Glutamatergic neuron (in vitro differentiated cells): ENCODE measurements at places on chromosomes 11 and 22. TPM values are rescaled to one million over a fixed set of nuclear protein-coding genes. Genes with fewer than 3 reads are reported as not detected.

Gene SMC1B
- total RNA-seq = not detected

Gene DRICH1
- not detected for total RNA-seq

Gene KCNJ4
- 0.86 TPM for total RNA-seq

Gene RASL10A
- 1.3 TPM for total RNA-seq

Gene THRSP
- total RNA-seq = not detected

Gene PATE4
- not detected for total RNA-seq

Gene TUB
- 2.8 TPM for total RNA-seq

Gene TRABD
- total RNA-seq = 31.3 TPM

Gene RIBC2
- 0.71 TPM for total RNA-seq

Gene BATF2
- not detected for total RNA-seq

Gene OR2AG1
- not detected for total RNA-seq

Gene BEST1
- 4.6 TPM for total RNA-seq

Gene PAMR1
- total RNA-seq = 10.6 TPM

Gene C11orf71
- total RNA-seq = 10.6 TPM

DNA sequence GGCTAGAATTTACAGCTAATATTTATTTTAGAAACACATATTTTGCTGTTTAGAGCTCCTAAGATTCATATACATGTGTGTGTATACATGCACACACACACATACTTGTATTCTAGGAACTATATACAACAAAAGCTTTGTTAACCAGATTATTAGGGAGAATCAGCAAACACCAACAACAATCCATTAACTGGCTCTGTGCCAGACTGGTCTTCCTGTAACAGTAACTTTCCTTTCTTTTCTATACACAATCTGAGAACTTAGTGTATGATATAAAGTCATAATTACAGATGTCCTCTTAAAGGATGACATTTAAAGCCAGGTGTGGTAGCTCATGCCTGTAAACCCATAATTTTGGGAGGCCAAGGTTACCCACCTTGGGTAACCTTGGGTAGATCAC, 49.5 kb upstream of the CLNS1A start:
- H3K27me3 ChIP-seq = no peaks in the 10 kb centered on the region
- no peak for DNase-seq
- no peak overlapping the region for H3K27ac ChIP-seq
- H3K4me3 ChIP-seq = no peak overlapping the region
- H3K4me1 ChIP-seq = no peaks in the 10 kb centered on the region

DNA sequence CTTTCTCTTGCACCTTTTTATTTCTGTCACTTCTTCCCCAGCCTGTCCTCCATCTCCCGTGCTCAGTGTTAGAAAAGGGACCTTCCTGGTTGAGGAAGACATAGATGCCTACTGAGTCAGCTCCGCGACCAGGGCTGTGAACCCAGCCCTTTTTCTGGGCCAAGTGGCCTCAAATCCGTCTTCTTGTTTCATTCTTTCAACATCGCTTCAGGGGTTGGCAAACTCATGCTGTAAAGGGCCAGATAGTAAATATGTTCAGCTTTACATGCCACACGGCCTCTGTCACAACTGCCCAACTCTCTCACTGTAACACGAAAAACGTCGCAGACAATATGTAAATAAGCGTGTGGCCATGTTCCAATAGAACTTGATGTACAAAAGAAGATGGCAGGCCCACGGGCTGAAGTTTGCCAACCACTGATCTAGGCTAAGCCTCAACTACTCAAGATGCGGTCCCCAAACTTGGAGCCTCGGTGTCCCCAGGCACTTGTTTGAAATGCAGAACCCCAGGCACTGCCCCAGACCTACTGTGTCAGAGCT, 338.4 kb downstream of the MN1 start:
- H3K36me3 ChIP-seq = no peaks in the 10 kb centered on the region
- H3K4me1 ChIP-seq = no peaks in the 10 kb centered on the region
- DNase-seq = no peak
- no peak overlapping the region for H3K27ac ChIP-seq

DNA sequence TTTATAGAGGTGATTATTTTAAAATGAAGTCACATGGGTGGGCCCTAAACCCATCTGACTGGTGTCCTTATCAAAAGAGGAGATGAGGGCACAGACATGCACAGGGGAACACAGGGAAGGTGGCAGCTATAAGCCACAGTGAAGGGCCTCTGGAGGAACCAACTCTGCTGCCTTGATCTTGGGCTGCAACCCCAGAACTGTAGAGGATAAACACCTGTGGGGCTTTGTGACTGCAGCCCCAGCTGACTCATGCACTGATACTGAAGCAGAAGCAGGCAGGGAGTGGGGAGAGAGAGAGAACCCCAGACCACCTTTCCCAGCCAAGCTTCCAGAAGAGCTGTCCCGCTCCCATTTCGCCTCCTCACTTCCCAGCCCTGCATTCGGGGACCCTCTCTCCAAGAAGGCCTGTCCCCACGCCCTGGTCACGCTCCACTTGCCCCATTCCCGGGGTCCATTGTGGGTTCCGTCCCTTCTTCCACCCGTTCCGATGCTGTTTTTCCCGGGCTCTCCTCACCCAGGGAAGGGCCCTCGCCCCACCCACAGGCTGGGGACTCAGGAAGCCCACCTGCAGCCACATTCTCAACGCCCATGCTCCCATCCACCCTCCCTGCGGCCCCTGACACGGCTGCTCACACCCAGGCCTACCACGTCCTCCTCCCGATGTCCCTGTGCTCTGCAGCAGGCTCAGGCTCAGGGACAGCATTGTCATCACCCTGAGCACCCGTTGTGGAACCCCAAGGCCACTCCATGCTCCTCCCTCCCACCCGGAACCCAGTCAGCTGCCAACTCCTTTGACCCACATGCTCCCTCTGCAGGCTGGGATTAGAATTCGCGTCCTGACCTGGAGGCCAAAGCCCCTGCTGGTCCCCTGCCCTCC, 90.8 kb upstream of the SHANK2 start:
- DNase-seq = peak; percentile 58
- H3K27me3 ChIP-seq = peaks cover 11% of the 10 kb centered on the region
- H3K4me3 ChIP-seq = no peak overlapping the region
- no peak overlapping the region for H3K27ac ChIP-seq

DNA sequence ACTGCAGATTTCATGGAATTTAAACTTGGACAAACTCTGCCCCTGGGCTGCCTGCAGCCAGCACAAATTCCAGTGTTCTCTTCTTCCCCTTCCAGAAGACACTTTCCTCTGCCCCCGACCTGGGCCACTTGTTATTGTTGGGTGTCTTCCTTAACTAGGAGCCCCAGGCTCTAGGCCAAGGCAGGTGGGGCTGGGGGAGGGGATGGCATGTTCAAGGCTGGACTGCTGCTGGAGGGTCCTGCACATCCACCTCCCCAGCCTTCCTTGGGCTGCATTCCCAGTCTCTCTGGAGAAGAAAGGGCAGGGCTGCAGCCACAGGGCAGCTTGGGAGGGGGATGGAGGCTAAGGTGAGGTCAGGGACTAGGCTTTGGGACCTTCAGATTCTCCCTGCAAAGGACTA, 11.5 kb upstream of the SLC22A6 start:
- no peaks in the 10 kb centered on the region for H3K4me1 ChIP-seq
- no peak overlapping the region for H3K27ac ChIP-seq
- peaks cover 9% of the 10 kb centered on the region for H3K36me3 ChIP-seq
- no peak overlapping the region for H3K4me3 ChIP-seq
- DNase-seq = no peak
- H3K27me3 ChIP-seq = peaks cover 12% of the 10 kb centered on the region

- no peaks in the 10 kb centered on the region for H3K36me3 ChIP-seq
- H3K27me3 ChIP-seq = no peaks in the 10 kb centered on the region
- DNase-seq = no peak
- H3K4me1 ChIP-seq = no peaks in the 10 kb centered on the region
- no peak within 1 kb of the TSS for H3K4me3 ChIP-seq
- no peak within 1 kb of the TSS for H3K27ac ChIP-seq
Measured at GRCh38 chr11:124041254-124041653, at the start of gene OR10G7. Gene OR10G7, minus strand, starts transcription at chr11:124041325. Its CDS starts 2,324 bp downstream, at chr11:124039001.

DNA sequence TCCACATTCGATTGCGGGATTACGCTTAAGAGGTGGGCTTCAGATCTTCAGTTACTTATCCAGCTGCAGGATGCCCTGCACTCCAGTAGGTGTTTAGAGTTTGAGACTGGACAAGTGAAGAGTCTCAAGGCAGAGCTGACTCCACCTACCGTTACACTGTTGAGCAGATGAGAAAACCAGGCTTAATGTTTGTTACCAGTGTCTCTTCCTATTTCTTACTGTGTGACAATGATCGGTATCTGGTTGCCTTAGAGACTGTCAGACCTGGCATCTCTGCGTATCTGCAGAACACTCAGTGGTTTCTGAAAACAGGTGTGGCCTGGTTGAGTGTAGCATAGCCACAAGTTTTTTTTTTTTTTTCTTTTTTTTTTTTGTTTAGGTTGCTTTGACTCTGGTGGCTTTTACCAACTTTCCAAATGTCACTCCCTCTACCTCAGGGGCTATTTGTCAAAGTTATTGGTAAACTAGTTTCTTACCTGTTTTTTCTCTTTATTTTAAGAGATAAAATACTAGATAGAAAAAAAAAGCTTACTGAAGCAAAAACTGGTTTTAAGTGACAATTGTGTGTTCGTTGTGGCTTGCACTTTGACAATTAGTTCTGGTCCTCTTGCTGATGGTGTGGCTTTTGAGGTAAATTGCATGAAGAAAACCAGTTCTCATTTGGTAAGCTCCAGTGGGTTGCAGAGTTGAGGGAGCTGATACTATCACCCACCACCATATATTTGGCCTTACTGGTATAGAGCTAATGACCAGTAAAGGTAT, 284.8 kb downstream of the ETS1 start:
- no peak overlapping the region for H3K4me3 ChIP-seq
- H3K27ac ChIP-seq = no peak overlapping the region
- H3K27me3 ChIP-seq = no peaks in the 10 kb centered on the region
- H3K4me1 ChIP-seq = peaks cover 13% of the 10 kb centered on the region
- H3K36me3 ChIP-seq = no peaks in the 10 kb centered on the region

DNA sequence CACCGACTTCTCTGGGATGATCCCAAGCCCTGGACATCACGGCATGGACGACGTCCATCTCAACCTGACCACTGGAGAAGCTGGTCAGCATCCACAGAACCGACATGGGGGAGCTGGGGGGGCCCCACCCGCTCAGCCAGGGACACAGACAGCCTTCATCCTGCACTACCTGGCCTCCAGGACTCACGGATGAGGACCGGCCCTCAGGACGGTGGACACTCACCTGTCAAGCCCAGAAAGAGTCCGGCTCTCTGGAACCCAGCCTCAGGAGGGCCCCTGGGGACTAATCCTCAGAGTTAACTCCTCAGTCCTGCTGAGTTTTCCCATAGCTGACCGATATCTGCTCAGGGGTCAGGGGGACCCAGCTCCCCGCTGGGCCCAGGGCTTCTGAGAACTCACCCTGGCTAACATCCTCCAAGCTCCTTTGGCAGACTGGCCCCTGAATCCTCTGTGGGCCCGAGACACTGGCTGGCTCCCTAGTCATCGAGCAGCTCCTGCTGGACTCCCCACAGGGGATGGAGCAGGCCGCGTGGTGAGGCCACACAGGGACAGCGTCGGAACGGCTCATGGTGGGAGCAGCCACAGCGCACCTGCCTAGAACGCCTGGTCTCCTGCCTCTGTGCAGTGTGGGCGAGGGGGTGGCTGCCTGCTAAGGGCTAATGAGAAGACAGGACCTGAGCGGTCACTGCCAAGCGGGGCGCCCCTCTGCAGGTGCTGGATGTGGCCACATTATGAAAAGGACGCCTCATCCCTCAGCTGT, 649.2 kb downstream of the BRD1 start:
- no peak overlapping the region for H3K27ac ChIP-seq
- no peaks in the 10 kb centered on the region for H3K4me1 ChIP-seq
- H3K4me3 ChIP-seq = no peak overlapping the region
- H3K27me3 ChIP-seq = peaks cover 5% of the 10 kb centered on the region
- H3K36me3 ChIP-seq = peaks cover 7% of the 10 kb centered on the region
- DNase-seq = no peak

GRCh38 chr11:36065436-36065835, 121.6 kb downstream of the LDLRAD3 start:
- H3K4me3 ChIP-seq = no peak overlapping the region
- peaks cover 11% of the 10 kb centered on the region for H3K4me1 ChIP-seq
- no peaks in the 10 kb centered on the region for H3K27me3 ChIP-seq
- peaks cover 10% of the 10 kb centered on the region for H3K36me3 ChIP-seq
- no peak for DNase-seq

- H3K27me3 ChIP-seq = peaks cover 6% of the 10 kb centered on the region
- H3K4me1 ChIP-seq = peaks cover 2% of the 10 kb centered on the region
- no peak for DNase-seq
- H3K4me3 ChIP-seq = no peak overlapping the region
- no peaks in the 10 kb centered on the region for H3K36me3 ChIP-seq
Measured at GRCh38 chr11:45301537-45302246, 15.6 kb upstream of the SYT13 start.

DNA sequence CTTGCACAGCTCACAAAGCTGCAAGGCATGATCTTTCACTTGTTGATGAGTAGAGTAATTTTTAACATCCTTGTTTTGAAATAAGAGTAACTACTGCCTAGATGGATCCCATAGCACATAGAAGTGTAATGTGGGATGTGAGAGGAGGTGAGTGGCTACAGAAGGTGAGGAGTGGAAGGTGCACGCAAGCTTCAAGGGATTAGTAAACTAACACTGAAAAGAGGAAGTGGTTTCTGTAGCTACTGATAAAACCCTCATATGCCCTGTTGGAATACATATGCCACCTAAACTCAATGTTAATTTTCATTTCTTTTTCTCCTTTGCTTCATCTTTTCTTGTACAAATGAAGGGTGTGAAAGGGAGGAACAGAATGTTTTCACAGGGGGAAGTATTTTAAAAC, 22.0 kb upstream of the CTSC start:
- H3K4me1 ChIP-seq = no peaks in the 10 kb centered on the region
- no peak overlapping the region for H3K4me3 ChIP-seq
- no peaks in the 10 kb centered on the region for H3K27me3 ChIP-seq

DNA sequence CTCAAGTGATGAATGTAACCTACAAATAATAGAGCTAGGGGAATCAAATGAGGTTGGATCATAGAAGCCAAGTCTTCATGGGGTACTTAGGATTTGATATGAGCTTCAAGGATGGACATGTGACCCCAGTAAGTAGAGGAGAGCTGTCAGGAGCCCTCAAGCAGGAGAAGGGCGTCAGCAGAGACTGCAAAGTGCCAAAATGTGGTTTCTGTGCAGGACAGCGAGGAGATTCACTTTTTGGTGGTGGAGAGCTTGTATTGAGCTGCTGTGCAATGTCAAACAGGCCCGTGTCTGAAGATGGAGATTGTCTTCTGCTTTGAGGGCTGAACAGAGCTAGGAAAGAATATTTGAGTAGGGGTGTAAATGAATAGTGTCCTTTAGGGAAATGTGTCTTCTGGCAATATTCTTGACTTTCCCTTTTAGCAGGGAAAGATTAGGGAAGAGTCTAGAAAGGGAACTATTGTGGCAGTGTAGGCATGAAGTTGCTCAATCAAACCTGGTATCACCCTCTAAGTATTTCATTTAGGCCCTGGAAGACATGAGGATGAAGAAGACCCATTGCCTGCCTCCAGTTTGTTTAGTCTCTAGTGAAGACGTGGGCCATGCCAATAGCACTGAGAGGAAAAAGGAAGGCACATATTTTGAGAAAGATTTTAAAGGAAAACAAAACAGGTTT, 31.2 kb upstream of the SORL1-AS1 start:
- DNase-seq = no peak
- no peak overlapping the region for H3K4me3 ChIP-seq
- no peak overlapping the region for H3K27ac ChIP-seq
- H3K4me1 ChIP-seq = peaks cover 15% of the 10 kb centered on the region

GRCh38 chr11:36224209-36224882, 64.9 kb downstream of the COMMD9 start:
- no peak overlapping the region for H3K27ac ChIP-seq
- no peak overlapping the region for H3K4me3 ChIP-seq
- H3K27me3 ChIP-seq = peaks cover 3% of the 10 kb centered on the region
- H3K36me3 ChIP-seq = peaks cover 22% of the 10 kb centered on the region
